ENCODE measurements at places on chromosomes 12 and 14. TPM values are rescaled to one million over a fixed set of nuclear protein-coding genes. Genes with fewer than 3 reads are reported as not detected.

- no peak for ATAC-seq
These were observed 14.3 kb downstream of the FAM181A start for GRCh38 chr14:93941293-93941910.

DNA sequence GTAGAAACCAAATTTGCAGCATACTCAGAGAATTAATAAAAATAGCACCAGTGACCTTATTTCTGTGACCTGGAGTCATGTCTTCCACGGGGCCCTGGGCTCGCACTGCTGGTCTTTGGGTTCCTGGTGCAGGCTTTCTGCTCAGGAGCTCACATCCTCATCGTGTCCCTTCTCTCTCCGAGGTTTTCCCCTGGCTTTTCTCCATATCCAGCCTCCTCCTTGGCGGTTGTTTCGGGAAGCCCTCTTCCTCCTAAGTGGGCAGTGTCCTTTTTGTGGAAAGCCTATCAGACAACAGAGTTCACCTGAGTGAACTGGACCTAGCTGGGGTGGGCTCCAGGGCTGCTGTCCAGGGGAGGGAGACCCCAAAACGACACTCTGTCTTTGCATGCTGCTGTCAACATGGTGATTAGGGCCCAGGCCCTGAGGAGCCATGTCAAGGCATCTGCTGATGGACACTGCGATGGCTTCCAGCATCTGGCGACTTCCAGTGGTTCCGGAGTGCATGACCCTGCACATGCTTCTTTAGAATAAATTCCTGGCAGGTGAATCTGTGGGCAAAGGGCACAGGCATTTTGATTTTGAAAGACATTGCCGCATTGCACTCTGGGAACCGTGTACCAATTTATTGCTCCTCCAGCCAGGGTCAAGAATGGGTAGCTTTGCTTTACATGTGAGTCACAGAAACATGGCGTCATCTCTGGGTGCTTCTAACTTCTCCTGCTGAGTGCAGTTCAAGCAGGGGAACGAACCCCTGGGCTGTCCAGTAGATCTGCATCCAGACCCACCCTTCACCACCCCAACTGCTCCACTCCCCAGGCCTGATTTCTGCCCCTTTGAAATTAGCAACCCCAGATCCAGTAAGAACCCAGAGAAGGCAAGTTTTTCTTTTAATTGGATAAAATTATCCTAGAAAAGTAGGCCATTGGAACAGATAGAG, 136.8 kb downstream of the ADGRD1 start:
- ATAC-seq: no peak

DNA sequence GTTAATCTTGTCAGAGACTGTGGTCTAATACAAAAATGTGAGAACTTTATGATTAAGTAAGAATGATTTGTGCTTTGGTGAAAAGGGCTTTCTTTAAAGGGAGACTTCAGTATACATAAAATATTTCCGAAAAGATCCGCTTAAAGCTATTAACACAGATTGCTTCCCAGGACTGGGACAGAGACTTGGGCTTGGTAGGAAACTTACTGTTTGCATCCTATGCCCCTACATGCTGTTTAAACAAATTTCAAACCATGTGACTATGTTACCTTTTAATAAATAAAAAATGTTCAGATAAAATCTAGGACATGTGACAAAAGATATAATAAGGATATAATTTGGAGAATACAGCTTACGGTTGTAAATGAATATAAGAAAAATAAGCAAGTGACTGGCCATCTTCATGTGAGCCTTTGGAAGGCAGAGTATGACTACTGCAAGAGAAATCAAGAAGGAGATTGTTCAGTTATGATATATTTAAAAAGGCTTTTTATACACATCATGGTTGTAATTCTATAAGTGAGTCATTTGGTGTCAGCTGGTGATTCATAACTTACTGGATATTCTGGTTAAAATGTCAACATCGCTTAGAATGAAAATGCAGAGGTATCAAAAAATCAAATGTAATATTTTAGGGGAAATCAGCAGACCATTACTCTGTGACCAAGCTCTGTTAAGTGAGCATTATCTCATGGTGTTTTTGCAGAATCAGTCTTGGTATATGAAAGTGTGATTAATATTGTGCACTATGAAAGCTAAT, 234.7 kb upstream of the E2F7 start:
- peak; percentile 43 for ATAC-seq

Gene CD27
- 42.1 TPM for total RNA-seq

- ATAC-seq: no peak
These were observed 13.0 kb upstream of the NELL2 start for GRCh38 chr12:44889162-44889561.

Gene EPYC
- not detected for total RNA-seq

DNA sequence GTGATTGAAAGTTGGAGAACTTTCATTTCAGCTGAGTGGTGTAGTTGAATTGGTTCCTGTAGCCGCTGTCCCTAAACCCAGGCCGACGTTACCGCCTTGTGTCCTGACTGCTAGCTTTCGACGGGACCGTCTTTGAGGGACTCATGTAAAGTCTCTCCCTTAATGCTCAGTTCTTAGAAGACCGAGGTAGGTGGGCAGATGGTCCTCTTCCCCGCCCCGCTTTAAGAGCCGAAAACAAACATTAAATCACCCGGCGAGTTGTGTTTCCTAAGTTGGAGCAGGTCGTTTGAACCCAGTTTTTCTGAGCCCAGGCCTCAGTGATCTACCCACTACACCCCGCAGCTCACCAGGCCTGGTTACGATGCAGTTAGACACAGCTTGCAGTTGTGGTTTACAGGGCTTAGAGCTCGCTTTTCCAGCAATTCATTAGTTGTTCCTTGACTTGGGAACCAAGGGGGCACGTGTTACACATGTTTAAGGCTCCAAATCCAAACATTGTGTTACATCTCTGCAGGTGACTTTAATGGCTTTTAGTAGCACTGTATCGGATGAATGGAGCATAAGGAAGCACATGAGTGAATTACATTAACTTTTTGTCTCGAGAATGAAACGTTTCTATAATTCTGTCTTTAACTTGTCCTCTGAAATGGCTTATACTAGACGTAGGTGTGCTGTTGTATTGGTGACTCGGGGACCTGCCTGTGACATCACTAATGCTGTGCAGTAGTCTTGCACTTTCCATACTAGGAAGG, 790 bp downstream of the NEDD1 start:
- peak; percentile 47 for ATAC-seq

DNA sequence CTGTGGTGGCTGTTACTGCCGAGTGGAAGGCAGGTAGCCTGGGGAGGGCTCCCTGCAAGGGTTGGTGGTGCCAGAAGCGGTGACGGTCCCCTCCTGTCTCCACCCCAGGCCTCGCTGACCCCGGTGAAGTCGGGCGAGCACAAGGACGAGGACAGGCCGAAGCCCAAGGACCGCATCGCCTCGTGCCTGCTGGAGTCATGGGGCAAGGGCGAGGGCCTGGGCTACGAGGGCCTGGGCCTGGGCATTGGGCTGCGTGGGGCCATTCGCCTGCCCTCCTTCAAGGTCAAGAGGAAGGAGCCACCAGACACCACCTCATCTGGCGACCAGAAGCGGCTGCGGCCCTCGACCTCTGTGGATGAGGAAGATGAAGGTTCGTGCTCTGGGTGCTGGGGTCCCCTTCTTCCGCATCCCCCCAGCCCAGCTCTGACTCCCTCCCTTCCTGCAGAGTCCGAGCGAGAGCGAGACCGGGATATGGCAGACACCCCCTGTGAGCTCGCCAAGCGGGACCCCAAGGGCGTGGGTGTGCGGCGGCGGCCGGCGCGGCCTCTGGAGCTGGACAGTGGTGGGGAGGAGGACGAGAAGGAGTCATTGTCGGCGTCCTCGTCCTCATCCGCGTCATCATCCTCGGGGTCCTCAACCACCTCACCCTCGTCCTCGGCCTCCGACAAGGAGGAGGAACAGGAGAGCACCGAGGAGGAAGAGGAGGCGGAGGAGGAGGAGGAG, 13.3 kb downstream of the SETD1B start:
- ATAC-seq: no peak

DNA sequence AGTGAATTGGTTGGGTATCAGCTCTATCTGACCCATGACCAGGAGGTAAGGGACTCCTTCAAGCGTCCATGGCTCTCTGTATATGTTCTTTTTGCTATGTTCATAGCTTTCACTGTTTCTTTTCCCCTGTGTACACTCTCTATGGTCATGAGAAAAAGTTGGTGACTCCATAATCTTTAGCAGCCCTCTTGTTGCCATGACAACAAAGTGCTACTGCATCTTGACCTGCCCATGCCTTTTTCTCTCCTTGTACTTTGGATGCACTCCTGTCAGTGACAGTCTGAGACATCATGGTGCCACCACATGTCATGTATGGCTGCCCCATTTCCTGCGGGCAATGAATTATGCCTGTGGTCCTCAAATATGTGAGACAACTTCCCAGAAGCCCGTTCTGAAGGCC, 280.2 kb downstream of the TMEM121 start:
- no peak for ATAC-seq

DNA sequence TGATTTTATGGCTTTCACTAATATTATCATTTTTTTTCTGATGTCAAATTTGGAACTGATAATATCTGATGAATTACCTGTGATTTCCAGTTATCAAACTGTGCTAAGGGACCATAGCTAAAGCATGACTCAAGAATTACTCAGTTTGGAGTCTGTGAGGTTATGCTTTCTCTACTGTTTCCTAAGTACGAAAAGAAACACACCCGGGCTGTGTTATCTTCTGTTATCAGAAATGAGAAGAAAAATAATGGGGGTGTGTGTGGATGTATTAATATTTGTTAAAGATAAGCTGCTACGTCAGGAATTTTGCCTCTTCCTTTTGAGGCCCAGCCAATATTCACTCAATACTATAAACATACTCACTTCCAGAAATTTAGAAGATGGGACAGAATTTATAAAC, 1401.9 kb upstream of the FLRT2 start:
- no peak for ATAC-seq

Gene DACT1
- 2.5 TPM for total RNA-seq

DNA sequence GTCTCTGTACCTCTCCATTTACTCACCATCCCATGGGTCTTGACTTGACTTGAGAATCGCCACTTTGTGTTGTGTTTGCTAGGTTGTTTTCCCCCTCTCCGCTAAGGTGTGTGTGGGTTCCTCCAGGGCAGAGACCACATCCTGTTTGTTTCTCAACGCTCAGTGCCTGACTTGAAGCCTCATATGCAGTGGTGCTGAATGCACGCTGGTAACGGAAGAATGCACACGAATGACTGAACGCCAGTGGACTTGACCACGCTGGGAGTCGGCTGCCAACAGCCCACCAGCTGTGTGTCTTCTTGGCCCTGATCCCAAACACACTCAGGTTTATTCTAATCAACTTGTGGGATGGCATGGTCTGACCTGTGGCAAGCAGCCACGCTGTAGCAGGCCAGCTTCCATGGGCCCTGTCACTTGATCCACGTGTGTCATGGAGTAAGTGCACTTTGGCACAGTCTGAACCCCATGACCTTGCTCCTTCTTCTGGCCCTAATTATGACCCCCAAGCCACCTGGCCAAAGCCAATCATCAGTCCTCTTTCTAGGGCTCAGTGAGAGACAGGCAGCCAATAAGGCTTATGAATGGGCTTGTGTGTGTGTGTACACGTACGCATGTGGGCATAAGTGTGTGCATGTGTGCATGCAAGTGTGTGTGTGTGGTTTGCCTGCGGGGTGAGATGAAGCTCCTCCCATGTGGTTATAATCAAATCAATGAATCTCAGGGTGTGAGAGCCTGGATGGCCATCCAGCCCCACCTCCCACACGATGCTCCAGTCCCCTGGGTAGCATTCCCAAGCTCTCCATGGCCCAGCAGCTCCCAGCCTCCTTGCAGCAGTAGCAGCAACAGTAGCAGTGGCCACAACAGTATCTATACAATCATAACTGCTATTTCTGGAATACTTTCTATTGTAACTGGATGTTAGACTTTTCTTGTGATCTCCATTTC, 6.4 kb upstream of the TC2N start:
- ATAC-seq: peak; percentile 83

- ATAC-seq: no peak
These were observed 26.2 kb upstream of the DYNC1H1 start for GRCh38 chr14:101937926-101938767.
